ENCODE measurements at places on chromosomes 5 and 9. TPM values are rescaled to one million over a fixed set of nuclear protein-coding genes. Genes with fewer than 3 reads are reported as not detected.

The MUSK gene
- not detected for total RNA-seq

The LRRC26 gene
- not detected for total RNA-seq

The GABRA1 gene
- not detected for total RNA-seq

The SLF1 gene
- 16.4 TPM for total RNA-seq

The NR6A1 gene
- 25.4 TPM for total RNA-seq

The TICAM2 gene
- not detected for total RNA-seq

The CTNNAL1 gene
- total RNA-seq = 95.8 TPM

The TXNDC8 gene
- not detected for total RNA-seq

The RNF183 gene
- total RNA-seq = not detected

The PGGT1B gene
- total RNA-seq = 9.3 TPM

The FBP2 gene
- total RNA-seq = 0.14 TPM

The LCN12 gene
- total RNA-seq = not detected

The AGXT2 gene
- total RNA-seq = not detected

The SGCD gene
- total RNA-seq = not detected

The PCDHGB6 gene
- total RNA-seq = not detected

The CFAP157 gene
- not detected for total RNA-seq

The PNPLA7 gene
- total RNA-seq = not detected

The SLIT3 gene
- total RNA-seq = 0.03 TPM

The FBLL1 gene
- total RNA-seq = not detected

The OR1Q1 gene
- not detected for total RNA-seq

The FCN2 gene
- not detected for total RNA-seq

The PFN3 gene
- total RNA-seq = not detected

The ELAVL2 gene
- not detected for total RNA-seq

The TMEM215 gene
- not detected for total RNA-seq

The GNAQ gene
- total RNA-seq = 17.8 TPM

The HINT2 gene
- 55.8 TPM for total RNA-seq

The IL13 gene
- total RNA-seq = not detected

The ADRA1B gene
- total RNA-seq = 46.5 TPM

The IFNA2 gene
- total RNA-seq = not detected

The MELK gene
- total RNA-seq = 70.6 TPM

The ENC1 gene
- 59.3 TPM for total RNA-seq

The PCDHGA3 gene
- total RNA-seq = not detected

The TLR4 gene
- not detected for total RNA-seq

The PRRC2B gene
- 48.4 TPM for total RNA-seq

The PLPP7 gene
- 8.2 TPM for total RNA-seq

The SYNPO gene
- total RNA-seq = 2.7 TPM

Measured in G401 (cell line).